Thymus (tissue), 14 donors: ENCODE measurements at places on chromosomes 1 and 21. TPM values are rescaled to one million over a fixed set of nuclear protein-coding genes. Genes with fewer than 3 reads are reported as not detected.

The FMO2 gene
- 0.61 TPM for total RNA-seq

- no peak for DNase-seq
- no peak overlapping the region for H3K4me3 ChIP-seq
- H3K27me3 ChIP-seq, result no peaks in the 10 kb centered on the region
- H3K27ac ChIP-seq, result no peak overlapping the region
- no peaks in the 10 kb centered on the region for H3K36me3 ChIP-seq
Observed at GRCh38 chr1:163535807-163536206, 214.1 kb downstream of the NUF2 start.

- H3K27me3 ChIP-seq, result no peaks in the 10 kb centered on the region
- H3K4me1 ChIP-seq, result no peaks in the 10 kb centered on the region
- H3K36me3 ChIP-seq, result peaks cover 4% of the 10 kb centered on the region
- H3K4me3 ChIP-seq, result no peak overlapping the region
- no peak for DNase-seq
Observed at GRCh38 chr1:167342846-167343245, 122.2 kb downstream of the POU2F1 start.

GRCh38 chr1:164518692-164519332 is 40.2 kb upstream of the PBX1 start:
- no peaks in the 10 kb centered on the region for H3K36me3 ChIP-seq
- H3K4me3 ChIP-seq, result no peak overlapping the region
- no peaks in the 10 kb centered on the region for H3K4me1 ChIP-seq
- H3K27ac ChIP-seq, result no peak overlapping the region
- no peak for DNase-seq
